Activated T-cell treated with anti-CD3 and anti-CD28 coated beads, Interleukin-2, amount 50 U/mL, for 72 hours (primary cell): ENCODE measurements at places on chromosomes 16 and 17. TPM values are rescaled to one million over a fixed set of nuclear protein-coding genes. Genes with fewer than 3 reads are reported as not detected.
A peak's percentile ranks its signal among the peaks of the same experiment; 100 is the strongest.

- no peaks in the 10 kb centered on the region for H3K4me1 ChIP-seq
- no peak for DNase-seq
- H3K36me3 ChIP-seq, result peaks cover 20% of the 10 kb centered on the region
- no peak overlapping the region for H3K27ac ChIP-seq
- no peaks in the 10 kb centered on the region for H3K27me3 ChIP-seq
Measured at GRCh38 chr16:56400458-56400857, 24.9 kb downstream of the AMFR start.

- H3K4me3 ChIP-seq, result no peak overlapping the region
- no peaks in the 10 kb centered on the region for H3K4me1 ChIP-seq
- no peak overlapping the region for H3K27ac ChIP-seq
- DNase-seq, result no peak
Measured at GRCh38 chr16:86256995-86257394, 253.3 kb upstream of the FOXF1 start.

- H3K4me1 ChIP-seq, result peaks cover 5% of the 10 kb centered on the region
- H3K27ac ChIP-seq, result no peak overlapping the region
- H3K36me3 ChIP-seq, result peaks cover 5% of the 10 kb centered on the region
- H3K27me3 ChIP-seq, result no peaks in the 10 kb centered on the region
Measured at GRCh38 chr17:28343491-28343932, 8.0 kb downstream of the TNFAIP1 start.

DNA sequence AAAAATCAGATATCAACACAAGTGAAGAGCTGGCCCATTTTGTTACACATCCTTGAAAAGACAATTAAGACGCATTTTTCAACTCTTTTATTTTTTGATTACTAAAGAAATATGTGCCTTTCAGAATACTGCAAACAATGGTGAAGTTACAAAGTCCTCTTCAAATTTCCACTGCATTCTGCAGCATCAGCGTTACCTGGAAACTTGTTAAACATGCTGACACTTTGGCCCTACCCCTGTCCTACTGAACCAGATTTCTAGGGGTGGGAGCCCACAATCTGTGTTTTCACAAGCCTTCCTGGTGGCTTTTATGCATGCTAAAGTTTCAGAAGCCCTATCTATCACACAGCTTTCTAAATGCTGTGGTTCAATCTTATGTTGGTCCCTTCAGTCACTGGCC is 4.5 kb upstream of the CCL14 start:
- H3K4me3 ChIP-seq, result no peak overlapping the region
- H3K27me3 ChIP-seq, result peaks cover 34% of the 10 kb centered on the region
- no peaks in the 10 kb centered on the region for H3K36me3 ChIP-seq
- H3K27ac ChIP-seq, result no peak overlapping the region
- H3K4me1 ChIP-seq, result no peaks in the 10 kb centered on the region

DNA sequence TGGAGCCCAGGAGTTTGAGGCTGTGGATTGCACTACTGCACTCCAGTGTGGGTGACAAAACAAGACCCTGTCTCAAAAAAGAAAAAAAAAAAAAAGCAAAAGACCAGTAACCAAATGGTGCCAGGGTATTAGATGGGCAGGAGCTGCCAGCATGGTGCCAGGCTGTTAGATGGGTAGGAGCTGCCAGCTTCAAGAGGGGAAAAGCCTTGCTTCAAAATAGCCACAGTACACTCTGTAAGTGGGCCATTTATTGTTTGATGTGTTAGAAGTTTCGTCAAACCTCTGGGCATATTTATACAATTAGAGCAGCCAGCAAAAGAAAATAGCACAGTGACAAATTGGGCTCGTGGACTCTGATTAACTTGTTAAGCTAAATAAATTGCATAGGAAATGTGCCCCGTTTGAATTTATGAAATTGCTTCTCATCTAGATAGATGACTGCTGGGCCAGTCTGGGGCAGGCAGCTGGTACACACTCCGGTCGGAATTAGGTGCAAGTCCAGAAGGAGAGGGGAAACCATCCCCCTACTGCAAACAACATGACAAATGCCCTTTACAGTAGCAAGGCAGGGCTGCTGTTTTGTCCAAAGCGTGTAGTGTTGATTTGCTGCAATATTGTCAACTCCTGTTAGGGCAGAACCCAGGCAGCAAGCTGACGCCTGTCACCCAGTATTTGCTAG is 126.3 kb upstream of the IRX3 start:
- no peaks in the 10 kb centered on the region for H3K36me3 ChIP-seq
- DNase-seq, result no peak
- H3K27me3 ChIP-seq, result peaks cover 12% of the 10 kb centered on the region
- no peak overlapping the region for H3K27ac ChIP-seq

DNA sequence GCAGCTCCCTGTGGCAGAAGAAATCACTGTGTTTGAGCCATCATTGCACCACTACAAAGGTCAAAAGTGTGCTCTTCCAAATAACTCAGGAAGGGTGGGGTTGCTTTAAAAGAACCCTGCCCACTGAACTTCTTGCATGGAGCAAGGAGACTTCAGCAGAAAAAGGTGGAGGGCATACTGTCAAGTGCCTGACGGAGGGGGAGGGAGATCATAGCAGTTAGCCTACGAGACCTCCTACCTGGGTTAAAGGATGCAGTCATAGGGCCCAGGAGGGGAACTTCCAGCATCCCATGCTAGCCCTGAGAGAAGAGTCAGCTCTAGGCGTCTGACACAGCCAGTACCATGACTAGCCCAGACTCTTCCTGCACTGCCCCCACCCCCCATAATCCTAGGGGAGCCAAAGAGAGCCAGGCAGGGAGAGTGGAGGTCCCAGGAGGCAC is 45.3 kb upstream of the MSI2 start:
- H3K27me3 ChIP-seq, result peaks cover 28% of the 10 kb centered on the region
- peaks cover 3% of the 10 kb centered on the region for H3K36me3 ChIP-seq
- H3K4me3 ChIP-seq, result no peak overlapping the region
- DNase-seq, result no peak
- H3K4me1 ChIP-seq, result no peaks in the 10 kb centered on the region

DNA sequence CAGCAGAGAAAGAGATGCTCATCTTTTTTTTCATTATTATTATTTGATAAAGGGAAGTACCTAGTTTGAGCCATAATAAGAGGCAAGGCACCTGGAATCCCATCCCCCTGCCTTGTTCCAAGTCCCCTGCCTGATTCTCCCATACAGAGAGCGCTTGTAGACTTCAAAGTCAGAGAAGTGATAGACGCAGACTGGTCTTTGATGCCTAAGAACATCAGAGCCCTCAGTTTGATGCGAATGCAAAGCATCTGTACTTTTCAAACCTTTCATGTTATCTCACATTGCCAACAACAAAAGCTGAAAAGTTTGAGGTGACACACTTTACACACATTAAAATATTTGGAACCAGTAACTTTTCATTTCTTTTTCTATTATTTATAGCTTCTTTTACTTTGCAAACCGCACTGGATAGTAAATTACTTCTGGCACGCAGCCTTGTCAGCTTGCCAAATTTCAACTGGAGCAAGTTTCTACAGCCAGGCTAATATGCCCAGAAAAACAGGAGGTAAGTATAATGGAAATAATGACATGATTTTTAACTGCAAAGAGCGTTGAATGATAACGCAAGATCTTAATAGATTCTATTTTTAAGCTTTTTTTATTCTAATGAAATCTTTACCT is 5.9 kb upstream of the UTP6 start:
- no peak for DNase-seq
- no peak overlapping the region for H3K27ac ChIP-seq
- H3K27me3 ChIP-seq, result peaks cover 17% of the 10 kb centered on the region
- H3K4me3 ChIP-seq, result no peak overlapping the region
- H3K4me1 ChIP-seq, result peaks cover 15% of the 10 kb centered on the region

GRCh38 chr17:39822051-39822451 is 42.1 kb downstream of the IKZF3 start:
- peaks cover 45% of the 10 kb centered on the region for H3K36me3 ChIP-seq
- no peak overlapping the region for H3K4me3 ChIP-seq
- peak overlapping the region; percentile 40 for H3K27ac ChIP-seq

The VAT1L gene
- 0.07 TPM for total RNA-seq

The ZC3H18 gene
- 88.7 TPM for total RNA-seq

The CDT1 gene
- 167 TPM for total RNA-seq

The EME2 gene
- 18.6 TPM for total RNA-seq

The NMRAL1 gene
- 32.5 TPM for total RNA-seq
